COR-L47 (cell line): ENCODE measurements at places on chromosomes 3 and 15.

GRCh38 chr3:146044046-146044445, 116.9 kb downstream of the PLOD2 start:
- no peak for DNase-seq

DNA sequence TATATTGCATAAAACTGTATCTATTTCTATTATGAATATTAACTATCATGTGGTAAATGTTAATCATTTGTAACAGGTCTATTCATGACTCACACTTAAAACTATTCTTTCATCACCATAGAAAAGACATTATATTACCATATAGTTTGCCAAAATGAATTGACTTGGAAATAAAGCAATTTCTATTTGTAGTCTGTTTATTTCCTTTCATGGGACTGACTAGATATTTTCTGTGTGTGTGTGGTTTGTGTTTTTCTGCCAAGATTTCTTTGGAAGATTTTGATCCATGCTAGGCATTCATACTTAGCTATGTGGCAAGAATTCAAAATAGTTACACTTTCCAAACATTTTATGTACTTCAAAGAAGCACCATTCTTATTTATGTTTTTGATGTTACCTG, 522.5 kb upstream of the AGTR1 start:
- DNase-seq, result no peak

DNA sequence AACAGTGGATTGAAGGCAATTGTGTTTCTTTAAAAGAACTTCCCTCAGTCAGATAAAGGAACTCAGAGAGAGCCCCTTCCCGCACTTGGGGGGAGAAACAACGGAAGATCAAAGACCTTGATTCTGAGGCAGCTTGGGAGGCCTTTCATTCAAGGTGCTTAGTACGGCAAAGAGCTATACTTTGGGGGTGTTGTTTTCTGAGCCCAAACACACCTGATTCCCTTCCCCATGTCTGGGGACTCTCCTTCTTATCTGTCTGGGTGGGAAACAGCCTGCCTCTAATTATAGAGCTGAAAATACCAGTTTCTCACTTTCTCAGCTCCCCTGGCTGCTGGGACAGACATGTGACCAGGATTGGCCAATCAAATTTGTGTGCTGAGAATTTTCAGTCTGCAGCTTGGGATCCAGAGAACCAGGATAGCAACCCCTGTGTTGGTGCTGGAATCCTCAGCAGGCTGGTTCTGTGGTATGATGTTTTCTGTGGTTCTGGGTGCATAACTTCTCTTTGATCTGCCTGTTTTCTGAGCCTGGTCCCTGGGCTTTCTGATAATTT, 19.4 kb upstream of the IQCF6 start:
- no peak for DNase-seq

DNA sequence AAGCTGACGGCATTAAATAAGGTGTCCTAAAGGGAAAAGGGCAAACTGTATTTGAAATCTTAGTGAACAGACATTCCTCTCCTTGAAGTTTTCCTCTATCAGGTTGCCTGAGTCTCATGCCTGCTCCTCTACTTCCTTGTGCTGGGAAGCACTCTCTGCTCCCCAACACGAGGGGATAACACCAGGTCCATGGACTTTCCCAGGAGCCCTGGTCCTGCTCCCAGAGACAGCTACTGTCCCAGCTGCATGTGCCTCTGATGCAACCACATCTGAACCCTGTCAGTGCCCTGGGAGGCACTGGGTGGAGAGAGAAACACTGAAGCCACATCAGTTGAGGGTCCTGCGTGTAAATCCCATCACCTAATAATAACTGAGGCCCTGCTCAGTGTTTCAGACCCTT, 7.4 kb downstream of the TLR9 start:
- DNase-seq, result no peak

GRCh38 chr3:29502771-29503170, 221.9 kb downstream of the RBMS3 start:
- no peak for DNase-seq

DNA sequence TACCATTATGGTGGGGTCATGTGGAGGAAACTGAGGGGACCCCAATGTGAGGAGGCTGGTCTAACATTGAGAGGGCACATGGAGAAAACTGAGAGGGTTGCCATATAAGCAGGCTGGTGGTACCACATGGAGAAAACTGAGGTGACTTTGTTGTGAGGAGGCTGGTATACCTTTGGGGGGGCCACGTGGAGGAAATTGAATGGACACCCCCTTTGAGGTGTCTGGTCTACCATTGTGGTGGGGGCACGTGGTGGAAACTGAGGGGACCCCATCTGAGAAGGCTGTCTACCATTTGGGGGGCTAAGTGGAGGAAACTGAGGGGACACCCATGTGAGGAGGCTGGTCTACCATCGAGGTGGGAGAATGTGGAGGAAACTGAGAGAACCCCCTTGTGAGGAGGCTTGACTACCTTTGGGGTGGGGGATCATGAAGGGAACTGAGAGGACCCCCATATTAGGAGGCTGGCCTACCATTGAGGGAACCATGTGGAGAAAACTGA, 163.8 kb downstream of the FBLN2 start:
- no peak for DNase-seq

GRCh38 chr15:74545086-74545485, 4.1 kb downstream of the ARID3B start:
- DNase-seq, result no peak

DNA sequence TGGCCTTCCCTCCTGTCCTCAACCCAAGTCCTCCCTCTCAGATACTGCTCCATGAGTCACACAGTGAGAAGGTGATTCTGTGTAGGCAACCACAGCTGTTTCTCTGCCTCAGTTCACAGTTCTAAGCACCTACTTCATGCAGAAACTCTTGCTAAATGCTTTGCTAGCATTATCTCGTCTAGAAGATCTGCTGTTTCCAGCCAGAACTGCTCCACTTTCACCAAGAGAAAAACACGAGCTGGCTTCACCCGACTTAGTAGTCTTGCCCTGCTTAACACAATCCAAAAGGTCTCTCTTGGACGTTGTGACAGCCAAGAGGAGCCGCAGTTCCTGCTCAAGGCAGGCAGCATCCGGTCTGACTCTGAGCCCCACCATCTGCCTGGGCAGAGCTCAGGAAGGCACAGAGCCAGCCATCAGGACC, 272.1 kb downstream of the UACA start:
- DNase-seq, result no peak

GRCh38 chr15:70351391-70351790, 253.7 kb upstream of the TLE3 start:
- DNase-seq, result no peak

- no peak for DNase-seq
Observed at GRCh38 chr3:29757054-29757777, 476.3 kb downstream of the RBMS3 start.

GRCh38 chr3:131218196-131218595, 163.4 kb upstream of the NUDT16 start:
- DNase-seq, result no peak

DNA sequence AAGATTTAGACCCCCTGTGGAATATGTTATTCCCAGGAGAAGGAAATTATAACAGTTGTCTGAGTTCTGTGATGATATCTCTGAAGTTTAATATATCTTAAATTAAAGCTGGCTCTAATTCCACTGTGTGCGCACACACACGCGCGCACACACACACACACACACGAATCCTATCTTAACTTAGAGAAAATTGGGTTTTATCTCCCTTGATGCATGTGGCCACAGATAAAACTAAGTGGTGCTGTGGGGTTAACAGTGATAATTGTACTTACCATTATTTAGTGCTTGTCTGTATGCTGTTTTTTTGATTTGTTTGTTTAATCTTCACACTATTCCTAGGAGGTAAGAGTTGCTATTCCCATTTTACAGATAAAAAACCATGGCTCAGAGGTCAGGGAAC, 7.4 kb downstream of the EEFSEC start:
- no peak for DNase-seq

GRCh38 chr3:170021083-170021482, 16.7 kb upstream of the GPR160 start:
- no peak for DNase-seq

- DNase-seq, result no peak
Observed at GRCh38 chr3:82004266-82004665, 242.8 kb upstream of the GBE1 start.

DNA sequence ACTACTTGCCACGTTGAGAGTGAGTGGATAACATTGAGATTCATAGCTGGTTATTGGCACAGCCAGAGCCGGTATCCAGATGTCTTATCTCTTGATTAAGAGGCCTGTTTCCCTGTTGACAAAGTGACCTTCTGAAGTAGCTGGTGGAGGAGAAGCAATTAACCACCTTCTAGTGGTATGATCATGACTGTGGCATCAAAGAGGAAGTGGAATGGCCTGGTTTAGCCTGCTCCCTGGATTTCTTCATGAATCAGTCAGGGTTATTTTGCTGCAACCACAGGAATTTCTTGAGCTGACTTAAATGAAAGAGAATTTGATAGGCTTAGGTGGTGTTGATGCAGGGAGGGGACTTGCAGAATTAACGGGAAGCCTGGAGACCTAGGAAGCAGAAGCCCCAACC, 398.3 kb downstream of the MFSD1 start:
- DNase-seq, result no peak

DNA sequence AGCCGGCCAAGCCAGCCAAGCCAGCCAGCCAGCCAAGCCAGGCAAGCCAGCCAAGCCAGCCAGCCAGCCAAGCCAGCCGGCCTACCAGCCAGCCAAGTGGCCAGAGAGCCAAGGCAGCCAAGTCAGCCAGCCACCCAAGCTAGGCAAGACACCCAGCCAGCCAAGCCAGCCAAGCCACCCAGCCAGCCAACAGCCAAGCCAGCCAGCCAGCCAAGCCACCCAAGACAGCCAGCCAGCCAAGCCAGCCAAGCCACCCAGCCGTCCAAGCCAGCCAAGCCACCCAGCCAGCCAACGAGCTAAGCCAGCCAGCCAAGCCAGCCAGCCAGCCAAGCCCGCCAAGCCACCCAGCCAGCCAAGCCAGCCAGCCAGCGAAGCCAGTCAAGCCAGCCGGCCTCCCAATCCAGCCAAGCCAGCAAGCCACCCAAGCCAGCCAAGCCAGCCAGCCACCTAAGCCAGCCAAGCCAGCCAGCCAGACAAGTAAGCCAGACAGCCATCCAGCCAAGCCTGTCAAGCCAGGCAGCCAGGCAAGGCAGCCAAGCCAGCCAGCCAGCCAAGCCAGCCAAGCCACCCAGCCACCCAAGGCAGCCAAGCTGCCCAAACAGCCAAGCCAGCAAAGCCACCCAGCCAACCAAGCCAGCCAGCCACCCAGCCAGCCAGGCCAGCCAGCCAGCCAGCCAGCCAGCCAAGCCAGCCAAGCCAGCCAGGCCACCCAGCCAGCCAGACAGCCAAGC, 200.5 kb downstream of the GOLGA6L6 start:
- DNase-seq, result no peak

- no peak for DNase-seq
Observed at GRCh38 chr15:27573805-27574485, 525.2 kb downstream of the OCA2 start.

DNA sequence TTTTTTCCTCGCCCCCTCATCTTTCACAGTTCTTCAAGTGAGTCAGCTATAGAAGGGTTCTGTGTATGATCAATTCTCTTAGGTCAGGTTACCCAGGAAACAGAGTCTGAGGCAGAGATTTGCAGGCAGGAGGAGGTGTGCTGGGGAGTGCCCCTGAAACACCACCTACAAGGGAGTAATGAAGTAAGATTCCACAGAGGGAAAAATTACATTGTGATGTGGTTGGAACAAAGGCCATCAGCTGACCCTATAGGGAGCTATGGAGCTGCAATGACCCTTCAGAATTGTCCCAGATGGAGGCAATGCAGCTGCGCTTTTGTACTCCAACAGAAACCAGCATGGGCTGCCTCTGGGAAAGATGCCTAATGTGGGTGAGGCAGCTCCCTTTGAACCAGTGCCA, 142.2 kb upstream of the CNTN3 start:
- DNase-seq, result peak; percentile 23

- DNase-seq, result no peak
Observed at GRCh38 chr3:160115387-160115786, 109.8 kb upstream of the C3orf80 start.
